ENCODE measurements at places on chromosomes 3 and 15. TPM values are rescaled to one million over a fixed set of nuclear protein-coding genes. Genes with fewer than 3 reads are reported as not detected.
A peak's percentile ranks its signal among the peaks of the same experiment; 100 is the strongest.

DNA sequence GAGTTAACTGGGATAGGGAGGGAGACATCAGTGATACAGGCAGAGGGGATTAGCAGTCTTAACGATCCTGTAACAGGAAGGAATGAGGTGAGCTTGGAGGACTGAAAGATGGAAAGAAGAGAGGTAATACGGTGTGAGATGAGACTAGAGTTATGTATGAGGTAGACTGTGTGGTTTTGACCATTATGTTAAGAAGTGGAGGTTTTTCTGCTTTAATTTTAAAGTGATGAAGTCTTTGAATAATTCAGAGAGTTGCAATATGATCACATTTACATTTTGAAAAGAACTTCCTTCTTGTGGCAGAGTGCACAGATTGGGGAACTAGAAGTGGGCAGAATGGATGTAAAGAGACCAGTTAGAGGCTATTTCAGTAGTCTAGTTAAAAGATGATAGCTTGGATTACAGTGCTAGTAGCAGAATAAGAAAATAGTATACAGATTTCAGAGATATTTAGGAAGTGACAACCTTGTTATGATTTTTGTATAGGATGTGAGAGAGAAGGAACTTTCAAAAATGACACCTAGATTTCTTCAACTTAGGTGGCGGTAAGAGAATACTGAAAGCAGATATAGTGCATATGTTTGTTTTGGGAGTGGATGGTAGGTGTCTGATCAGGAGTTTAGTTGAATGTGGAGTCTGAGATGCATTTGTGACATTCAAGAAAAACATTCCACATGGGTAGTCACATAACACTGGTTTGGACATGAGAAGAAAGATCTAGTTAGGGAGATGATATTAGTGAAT is 40.5 kb downstream of the STT3B start:
- peaks cover 20% of the 10 kb centered on the region for H3K4me1 ChIP-seq
- no peaks in the 10 kb centered on the region for H3K27me3 ChIP-seq
- no peak for DNase-seq

Gene ZCWPW2
- total RNA-seq, result 0.30 TPM

DNA sequence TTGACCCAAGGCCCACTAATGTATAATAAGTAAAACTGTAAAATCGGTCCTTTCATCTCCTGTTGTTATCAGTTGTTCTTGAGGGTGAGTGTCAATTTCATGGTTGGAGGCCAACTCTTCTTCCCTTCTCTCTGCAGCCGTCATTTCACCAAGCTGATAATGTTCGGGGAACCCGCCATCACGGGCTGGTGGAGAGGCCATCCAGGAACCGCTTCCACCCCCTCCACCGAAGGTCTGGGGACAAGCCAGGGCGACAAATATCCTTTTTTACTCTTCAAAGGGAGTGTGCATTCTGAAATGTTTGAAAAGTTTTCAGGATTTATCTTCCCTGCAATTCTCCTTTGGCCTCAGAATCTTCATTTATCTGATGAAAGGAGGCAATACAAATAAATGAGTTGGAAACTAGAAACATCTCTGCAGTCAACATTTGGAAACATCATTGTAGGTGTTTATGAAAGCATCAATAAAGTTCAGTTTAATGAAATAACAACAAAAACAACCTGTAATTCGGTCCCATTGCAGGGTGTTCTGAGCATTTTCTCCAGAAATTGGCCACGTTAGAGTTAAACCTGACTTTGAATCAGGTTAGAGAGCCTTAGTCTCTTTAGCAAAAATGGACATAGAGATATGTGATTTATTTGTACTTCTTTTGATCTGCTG is 63.9 kb downstream of the CRTC3 start:
- H3K27me3 ChIP-seq, result no peaks in the 10 kb centered on the region
- H3K4me1 ChIP-seq, result peaks cover 7% of the 10 kb centered on the region
- no peak overlapping the region for H3K4me3 ChIP-seq
- DNase-seq, result no peak
- peaks cover 3% of the 10 kb centered on the region for H3K36me3 ChIP-seq

- no peak overlapping the region for H3K4me3 ChIP-seq
- peaks cover 5% of the 10 kb centered on the region for H3K27me3 ChIP-seq
- no peak for DNase-seq
- H3K4me1 ChIP-seq, result peaks cover 3% of the 10 kb centered on the region
- no peaks in the 10 kb centered on the region for H3K36me3 ChIP-seq
Measured at GRCh38 chr15:69723404-69724096, 270.9 kb downstream of the RPLP1 start.

Gene FRMD4B
- 18.5 TPM for total RNA-seq

Gene STRC
- 0.19 TPM for total RNA-seq

Gene VPS18
- total RNA-seq, result 26.9 TPM

DNA sequence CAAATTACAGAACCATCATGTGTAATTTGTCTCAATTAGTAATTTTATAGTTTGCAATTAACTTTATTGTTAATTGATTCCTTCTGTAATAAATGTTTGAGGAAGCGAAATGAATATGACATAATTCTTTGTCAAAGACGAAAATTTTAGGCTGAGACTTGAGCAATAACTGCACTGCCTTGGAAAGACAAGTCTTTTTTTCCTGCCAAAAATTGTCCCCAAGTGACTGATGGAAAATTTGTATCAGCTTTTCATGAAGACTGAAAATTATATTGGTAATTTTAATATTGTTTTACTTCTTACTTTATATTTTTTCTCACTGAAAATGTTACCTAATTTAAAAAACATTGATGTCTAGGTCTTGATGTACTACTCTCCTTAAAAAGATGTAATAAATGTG is 622.6 kb downstream of the NLGN1 start:
- H3K4me1 ChIP-seq, result no peaks in the 10 kb centered on the region
- H3K36me3 ChIP-seq, result peaks cover 4% of the 10 kb centered on the region
- H3K27me3 ChIP-seq, result no peaks in the 10 kb centered on the region

DNA sequence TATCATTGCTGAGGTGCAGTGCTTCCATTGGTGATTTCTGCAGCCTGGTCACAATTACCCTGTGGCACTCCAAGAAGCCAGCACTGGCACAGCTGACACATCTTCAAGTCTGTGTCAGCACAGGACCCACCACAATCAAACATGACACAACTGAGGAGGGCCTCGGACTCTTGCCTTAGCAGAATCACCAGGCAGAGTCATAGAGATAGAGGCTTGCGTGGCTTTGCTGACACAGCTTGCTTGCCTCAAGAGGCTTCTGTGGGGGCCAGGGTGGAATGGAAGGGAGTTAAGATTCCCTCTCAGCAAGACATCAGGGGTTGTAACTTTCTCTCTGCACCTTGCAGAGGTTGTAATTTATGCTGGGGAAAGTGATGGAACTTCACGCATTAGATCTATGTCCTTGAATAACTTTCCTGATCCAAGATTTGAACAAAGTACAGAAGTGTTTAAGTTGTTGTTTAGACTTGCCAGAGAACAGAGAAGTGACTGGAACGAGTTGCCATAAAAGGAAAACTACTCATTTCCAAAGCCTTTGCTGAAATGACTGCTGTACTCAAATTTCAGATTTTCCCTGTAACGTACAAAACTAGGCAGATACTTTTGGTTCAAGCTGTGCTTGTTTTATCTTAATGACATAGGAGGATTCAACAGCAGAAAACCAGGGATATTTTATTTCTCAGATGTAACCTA is 170.7 kb downstream of the DIPK2A start:
- H3K36me3 ChIP-seq, result no peaks in the 10 kb centered on the region
- no peak overlapping the region for H3K4me3 ChIP-seq
- H3K4me1 ChIP-seq, result peaks cover 9% of the 10 kb centered on the region
- H3K27ac ChIP-seq, result no peak overlapping the region

GRCh38 chr3:141114816-141115460 is 63.8 kb downstream of the SPSB4 start:
- no peak overlapping the region for H3K27ac ChIP-seq
- H3K4me1 ChIP-seq, result peaks cover 11% of the 10 kb centered on the region
- no peak overlapping the region for H3K4me3 ChIP-seq
- no peaks in the 10 kb centered on the region for H3K27me3 ChIP-seq
- no peak for DNase-seq

GRCh38 chr15:93583968-93584367 is 495.0 kb upstream of the RGMA start:
- DNase-seq, result no peak
- no peaks in the 10 kb centered on the region for H3K4me1 ChIP-seq
- H3K4me3 ChIP-seq, result no peak overlapping the region
- peaks cover 25% of the 10 kb centered on the region for H3K36me3 ChIP-seq
- H3K27me3 ChIP-seq, result no peaks in the 10 kb centered on the region

GRCh38 chr15:100923902-100924301 is 4.7 kb downstream of the LRRK1 start:
- no peak overlapping the region for H3K27ac ChIP-seq
- H3K36me3 ChIP-seq, result no peaks in the 10 kb centered on the region
- H3K4me1 ChIP-seq, result no peaks in the 10 kb centered on the region
- peaks cover 58% of the 10 kb centered on the region for H3K27me3 ChIP-seq
- DNase-seq, result no peak

GRCh38 chr3:54954521-54954920 is 26.7 kb upstream of the LRTM1 start:
- H3K4me1 ChIP-seq, result peaks cover 28% of the 10 kb centered on the region
- H3K27ac ChIP-seq, result no peak overlapping the region
- DNase-seq, result no peak
- no peaks in the 10 kb centered on the region for H3K27me3 ChIP-seq
- no peaks in the 10 kb centered on the region for H3K36me3 ChIP-seq

- H3K4me3 ChIP-seq, result no peak overlapping the region
- no peaks in the 10 kb centered on the region for H3K27me3 ChIP-seq
- no peak for DNase-seq
- peaks cover 19% of the 10 kb centered on the region for H3K36me3 ChIP-seq
- peak overlapping the region; percentile 45 for H3K27ac ChIP-seq
Measured at GRCh38 chr15:57172925-57173324, 203.4 kb upstream of the CGNL1 start.

- no peaks in the 10 kb centered on the region for H3K27me3 ChIP-seq
- DNase-seq, result no peak
- no peak overlapping the region for H3K4me3 ChIP-seq
- no peak overlapping the region for H3K27ac ChIP-seq
- no peaks in the 10 kb centered on the region for H3K36me3 ChIP-seq
- peaks cover 4% of the 10 kb centered on the region for H3K4me1 ChIP-seq
Measured at GRCh38 chr3:40079203-40079846, 230.2 kb upstream of the EIF1B start.

DNA sequence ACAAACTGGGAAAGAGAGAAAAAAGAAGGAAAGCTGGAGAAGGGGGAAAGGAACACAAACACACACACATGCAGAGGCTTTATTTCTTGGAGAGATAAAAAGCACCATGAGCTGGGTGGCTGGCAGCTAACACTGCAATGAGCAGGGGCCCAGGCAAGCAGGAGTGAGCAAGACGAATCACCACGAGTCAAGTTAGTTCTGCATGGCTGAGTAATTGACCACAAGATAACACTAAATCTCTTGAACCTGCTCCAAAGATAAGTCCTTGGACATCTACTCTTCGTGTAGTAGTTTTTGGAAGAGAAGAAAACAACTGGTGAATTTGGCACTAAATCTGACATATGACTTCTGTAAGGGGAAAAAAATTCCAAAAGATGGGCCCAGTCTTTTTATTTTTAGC is 100.9 kb downstream of the MYO5A start:
- DNase-seq, result no peak
- no peak overlapping the region for H3K27ac ChIP-seq
- no peaks in the 10 kb centered on the region for H3K36me3 ChIP-seq
- no peaks in the 10 kb centered on the region for H3K4me1 ChIP-seq

DNA sequence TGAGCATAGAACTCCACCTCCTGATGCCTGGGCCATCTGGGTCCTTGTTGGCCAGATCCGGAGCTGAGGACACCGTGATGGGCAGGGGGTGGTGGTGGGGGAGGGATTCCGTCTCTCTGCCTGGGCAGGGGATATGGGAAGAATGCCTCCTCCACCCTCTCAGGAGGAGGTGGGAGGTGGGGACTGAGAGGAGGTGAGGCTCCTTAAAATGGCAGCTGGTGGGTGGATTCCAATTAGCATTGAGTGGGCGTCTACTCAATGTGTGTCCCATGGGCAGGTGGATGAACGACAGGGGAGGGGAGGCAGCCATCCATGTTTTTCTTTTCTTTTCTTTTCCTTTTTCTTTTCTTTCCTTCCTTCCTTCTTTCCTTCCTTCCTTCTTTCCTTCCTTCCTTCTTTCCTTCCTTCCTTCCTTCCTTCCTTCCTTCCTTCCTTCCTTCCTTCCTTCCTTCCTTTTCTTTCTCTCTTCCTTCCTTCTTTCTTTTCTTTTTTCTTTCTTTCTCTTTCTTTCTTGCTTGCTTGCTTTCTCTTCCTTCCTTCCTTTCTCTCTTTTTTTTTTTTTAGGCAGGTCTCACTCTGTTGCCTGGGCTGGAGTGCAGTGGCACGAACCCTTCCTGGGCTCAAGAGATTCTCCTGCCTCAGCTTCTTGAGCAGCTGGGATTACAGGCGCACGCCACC is 5.0 kb downstream of the SLC28A1 start:
- H3K4me1 ChIP-seq, result peaks cover 5% of the 10 kb centered on the region
- no peaks in the 10 kb centered on the region for H3K36me3 ChIP-seq
- H3K27me3 ChIP-seq, result no peaks in the 10 kb centered on the region
- no peak for DNase-seq

GRCh38 chr15:73493922-73494321 is 51.0 kb downstream of the REC114 start:
- H3K4me3 ChIP-seq, result no peak overlapping the region
- peaks cover 13% of the 10 kb centered on the region for H3K27me3 ChIP-seq
- no peaks in the 10 kb centered on the region for H3K4me1 ChIP-seq
- H3K27ac ChIP-seq, result no peak overlapping the region
- DNase-seq, result no peak
- H3K36me3 ChIP-seq, result no peaks in the 10 kb centered on the region

DNA sequence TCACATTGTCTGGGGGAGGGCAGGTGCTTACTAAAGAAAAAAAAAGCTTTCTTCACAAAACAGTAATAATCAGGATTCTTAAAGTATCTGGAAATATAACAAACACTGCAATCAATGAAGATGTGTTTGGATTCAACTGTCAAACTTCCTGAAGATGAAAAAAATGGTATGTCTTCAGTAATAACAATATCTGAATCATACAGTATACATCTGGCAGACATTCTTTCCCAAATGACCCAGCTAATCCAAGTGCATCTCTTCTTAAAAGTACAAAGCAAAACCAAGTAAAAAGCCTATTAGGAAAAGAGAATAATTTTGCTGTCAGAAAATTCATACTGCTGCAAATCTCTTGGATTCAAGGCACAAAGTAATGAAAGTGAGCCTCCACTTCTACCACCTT is 145.0 kb upstream of the MCTP2 start:
- no peaks in the 10 kb centered on the region for H3K27me3 ChIP-seq
- H3K27ac ChIP-seq, result no peak overlapping the region
- no peak for DNase-seq

Gene P2RY13
- total RNA-seq, result not detected

DNA sequence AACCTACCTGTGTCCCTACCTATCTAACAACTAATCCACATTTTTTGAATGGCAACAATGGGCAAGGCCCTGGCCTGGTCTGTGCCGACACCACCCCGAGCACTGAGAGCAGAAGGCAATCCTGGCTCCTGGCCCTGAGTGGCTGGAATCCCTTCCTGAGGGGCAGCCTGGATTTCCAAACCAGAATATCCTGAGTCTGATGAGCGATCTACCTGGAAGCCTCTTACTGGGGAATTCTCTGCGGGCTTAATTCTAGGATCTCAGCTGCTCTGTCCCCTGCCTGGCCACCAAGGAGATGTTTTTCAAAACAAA is 22.1 kb downstream of the ATP2B2 start:
- DNase-seq, result no peak
- no peaks in the 10 kb centered on the region for H3K4me1 ChIP-seq
- no peak overlapping the region for H3K4me3 ChIP-seq
- peak overlapping the region; percentile 90 for H3K27ac ChIP-seq
- peaks cover 3% of the 10 kb centered on the region for H3K27me3 ChIP-seq
